Activated naive CD4-positive, alpha-beta T cell treated with anti-CD3 and anti-CD28 coated beads for 36 hours (primary cell): ENCODE measurements at places on chromosomes 12 and 14. TPM values are rescaled to one million over a fixed set of nuclear protein-coding genes. Genes with fewer than 3 reads are reported as not detected.

Gene CGRRF1
- 9.2 TPM for total RNA-seq

Gene PTGER2
- total RNA-seq, result 0.67 TPM

Gene GPHN
- total RNA-seq, result 21.4 TPM

Gene CPNE6
- total RNA-seq, result not detected

Gene AMHR2
- total RNA-seq, result not detected

Gene NANOG
- not detected for total RNA-seq

GRCh38 chr12:109540526-109541412 lies 32.5 kb downstream of the MMAB start:
- H3K27me3 ChIP-seq, result no peaks in the 10 kb centered on the region
- H3K4me1 ChIP-seq, result peaks cover 7% of the 10 kb centered on the region
- peaks cover 1% of the 10 kb centered on the region for H3K36me3 ChIP-seq
- no peak for DNase-seq
- no peak overlapping the region for H3K27ac ChIP-seq

DNA sequence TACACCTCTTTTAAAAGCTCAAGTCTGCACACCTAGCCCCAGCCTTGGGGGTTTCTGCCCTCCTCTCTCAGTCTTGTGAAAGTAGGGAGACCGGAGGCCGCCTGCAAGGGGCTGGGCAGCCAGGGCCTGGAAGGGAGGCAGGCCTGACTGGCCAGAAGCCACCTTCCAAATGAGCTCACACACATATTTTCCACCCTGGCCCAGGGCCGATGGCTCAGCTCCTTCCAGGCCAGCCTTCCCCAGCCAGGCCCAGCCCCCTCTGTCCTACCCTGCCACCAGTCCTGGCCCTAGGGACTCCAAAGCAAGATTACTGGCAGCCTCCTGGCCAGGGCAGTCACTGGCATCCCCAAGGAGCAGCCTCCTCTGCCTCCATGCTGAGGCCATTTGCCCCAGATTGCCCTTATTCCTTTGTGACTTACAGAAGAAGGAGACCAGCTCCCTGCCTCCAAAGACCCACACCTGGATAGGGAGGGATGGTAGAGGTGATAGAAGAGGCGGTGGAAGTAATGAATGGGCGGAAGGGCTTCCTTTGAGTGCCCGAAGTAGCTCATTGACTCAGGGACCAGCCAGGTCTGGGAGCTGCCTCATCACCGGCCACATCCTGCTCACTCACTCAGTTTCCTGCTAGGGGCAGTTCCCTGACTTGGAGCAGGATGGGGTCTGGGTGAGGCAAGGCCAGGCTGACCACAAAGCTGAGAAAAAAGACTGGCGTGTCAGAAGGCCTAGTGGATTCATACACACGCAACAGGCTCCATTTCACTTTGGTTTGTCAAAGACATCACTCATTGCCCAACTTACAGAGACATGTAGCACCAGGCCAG lies 14.8 kb downstream of the MMP14 start:
- H3K27ac ChIP-seq, result no peak overlapping the region
- peak; percentile 27 for DNase-seq
- peaks cover 16% of the 10 kb centered on the region for H3K4me1 ChIP-seq
- H3K36me3 ChIP-seq, result no peaks in the 10 kb centered on the region
- no peaks in the 10 kb centered on the region for H3K27me3 ChIP-seq

DNA sequence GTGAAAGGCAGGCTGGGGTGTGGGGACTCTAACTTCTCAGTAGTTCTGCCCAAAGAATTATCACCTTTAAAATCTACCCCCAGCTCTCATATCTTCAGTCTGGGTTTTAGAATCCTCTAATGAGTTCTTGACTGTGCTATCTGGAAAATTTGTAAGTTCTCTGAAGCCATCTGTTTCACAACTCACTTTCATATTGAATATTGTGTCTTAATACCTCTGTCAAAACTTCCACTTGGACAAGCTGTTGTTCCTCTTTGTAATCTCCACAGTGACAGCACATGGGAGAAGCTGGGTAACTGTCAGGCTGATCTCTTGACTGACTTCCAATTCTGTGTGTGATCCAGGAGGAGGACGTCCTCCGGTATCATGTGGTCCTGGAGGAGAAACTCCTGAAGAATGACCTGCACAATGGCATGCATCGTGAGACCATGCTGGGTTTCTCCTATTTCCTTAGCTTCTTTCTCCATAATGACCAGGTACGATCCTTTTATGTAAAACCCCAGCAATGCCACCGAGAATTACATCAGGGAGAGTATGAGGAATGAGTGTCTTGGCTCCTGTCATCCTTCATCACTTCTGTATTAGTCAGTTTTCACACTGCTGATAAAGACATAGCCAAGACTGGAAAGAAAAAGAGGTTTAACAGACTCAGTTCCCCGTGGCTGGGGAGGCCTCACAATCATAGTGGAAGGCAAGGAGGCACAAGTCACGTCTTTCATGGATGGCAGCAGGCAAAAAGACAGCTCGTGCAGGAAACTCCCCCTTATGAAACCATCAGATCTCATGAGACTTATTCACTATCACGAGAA lies 111.9 kb downstream of the STAB2 start:
- peaks cover 9% of the 10 kb centered on the region for H3K27me3 ChIP-seq
- H3K36me3 ChIP-seq, result no peaks in the 10 kb centered on the region
- H3K4me1 ChIP-seq, result peaks cover 6% of the 10 kb centered on the region
- H3K27ac ChIP-seq, result no peak overlapping the region

- no peak overlapping the region for H3K4me3 ChIP-seq
- H3K27me3 ChIP-seq, result no peaks in the 10 kb centered on the region
- H3K4me1 ChIP-seq, result no peaks in the 10 kb centered on the region
- H3K27ac ChIP-seq, result no peak overlapping the region
Observed at GRCh38 chr14:102213470-102213869, 73.8 kb downstream of the WDR20 start.

- H3K4me1 ChIP-seq, result peaks cover 37% of the 10 kb centered on the region
- peak; percentile 66 for DNase-seq
- H3K4me3 ChIP-seq, result peak overlapping the region; percentile 41
- peaks cover 1% of the 10 kb centered on the region for H3K36me3 ChIP-seq
- peak overlapping the region; percentile 47 for H3K27ac ChIP-seq
Observed at GRCh38 chr12:118307069-118307954, 65.4 kb downstream of the TAOK3 start.

GRCh38 chr14:72519543-72519942 lies 374.4 kb downstream of the DPF3 start:
- no peaks in the 10 kb centered on the region for H3K27me3 ChIP-seq
- DNase-seq, result peak; percentile 41

GRCh38 chr12:106247674-106248311 lies at the start of gene CKAP4:
Gene CKAP4 (minus strand): TSS chr12:106248020. CDS start chr12:106247851, 169 bp downstream.
- H3K4me1 ChIP-seq, result peaks cover 24% of the 10 kb centered on the region
- H3K4me3 ChIP-seq, result peak within 1 kb of the TSS; percentile 75
- no peaks in the 10 kb centered on the region for H3K27me3 ChIP-seq

DNA sequence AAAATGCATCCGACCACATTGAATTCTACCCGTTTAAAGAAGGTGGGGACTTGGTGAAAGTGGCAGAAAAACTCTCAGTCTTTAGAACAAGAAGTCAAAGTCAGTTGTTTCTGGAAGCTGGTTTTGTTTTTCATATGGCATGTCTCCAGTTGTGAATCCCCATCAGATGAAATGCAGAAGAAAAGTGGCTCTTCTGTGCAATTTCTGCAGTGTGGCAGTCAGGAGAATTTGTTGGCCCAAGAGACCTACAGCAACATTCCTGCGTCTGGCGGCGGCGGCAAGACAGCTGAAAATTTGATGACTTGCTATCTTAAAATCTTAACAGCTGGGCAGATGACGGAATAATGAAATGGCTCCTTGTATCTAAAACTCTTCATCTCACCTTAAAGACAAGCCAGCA lies 201.5 kb downstream of the FOXN3 start:
- no peak overlapping the region for H3K4me3 ChIP-seq
- peaks cover 7% of the 10 kb centered on the region for H3K36me3 ChIP-seq
- no peaks in the 10 kb centered on the region for H3K27me3 ChIP-seq
- peaks cover 6% of the 10 kb centered on the region for H3K4me1 ChIP-seq
- no peak overlapping the region for H3K27ac ChIP-seq

DNA sequence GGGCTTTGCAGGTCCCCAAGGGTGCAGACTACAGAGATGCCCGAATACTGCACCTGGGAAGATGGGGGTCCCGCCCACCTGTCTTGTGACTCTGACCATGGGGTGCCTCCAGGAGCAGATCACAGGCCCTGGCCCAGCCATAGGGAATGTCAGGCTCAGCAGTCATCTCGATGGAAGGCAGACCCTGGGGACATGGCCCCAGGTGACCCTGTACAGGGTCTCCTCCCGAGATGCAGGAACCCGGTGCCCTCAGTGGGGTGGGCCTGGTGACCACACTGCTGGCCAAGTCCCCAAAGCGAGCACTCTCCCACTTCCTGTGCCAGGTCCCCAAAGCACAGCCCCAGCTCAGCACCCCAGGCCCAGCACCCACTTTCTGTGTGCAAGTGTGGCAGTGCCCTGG lies 903.7 kb upstream of the USP15 start:
- no peaks in the 10 kb centered on the region for H3K36me3 ChIP-seq
- H3K27ac ChIP-seq, result no peak overlapping the region
- no peak overlapping the region for H3K4me3 ChIP-seq
- no peak for DNase-seq
- no peaks in the 10 kb centered on the region for H3K4me1 ChIP-seq

- H3K27ac ChIP-seq, result no peak overlapping the region
- H3K27me3 ChIP-seq, result no peaks in the 10 kb centered on the region
- no peaks in the 10 kb centered on the region for H3K36me3 ChIP-seq
- no peak overlapping the region for H3K4me3 ChIP-seq
- no peaks in the 10 kb centered on the region for H3K4me1 ChIP-seq
Observed at GRCh38 chr14:62655166-62655565, 390.1 kb downstream of the KCNH5 start.

GRCh38 chr14:27528328-27528727 lies 930.5 kb upstream of the NOVA1 start:
- no peaks in the 10 kb centered on the region for H3K4me1 ChIP-seq
- no peak for DNase-seq
- H3K4me3 ChIP-seq, result no peak overlapping the region
- H3K36me3 ChIP-seq, result no peaks in the 10 kb centered on the region

GRCh38 chr14:87758876-87759275 lies 234.1 kb downstream of the GALC start:
- H3K36me3 ChIP-seq, result peaks cover 6% of the 10 kb centered on the region
- no peaks in the 10 kb centered on the region for H3K4me1 ChIP-seq
- no peaks in the 10 kb centered on the region for H3K27me3 ChIP-seq
- H3K27ac ChIP-seq, result no peak overlapping the region
- no peak overlapping the region for H3K4me3 ChIP-seq

GRCh38 chr12:24553259-24553658 lies 395.6 kb downstream of the BCAT1 start:
- no peak overlapping the region for H3K4me3 ChIP-seq
- DNase-seq, result no peak
- no peaks in the 10 kb centered on the region for H3K4me1 ChIP-seq
- H3K36me3 ChIP-seq, result no peaks in the 10 kb centered on the region
- H3K27ac ChIP-seq, result no peak overlapping the region

- no peaks in the 10 kb centered on the region for H3K36me3 ChIP-seq
- H3K27me3 ChIP-seq, result no peaks in the 10 kb centered on the region
- peaks cover 33% of the 10 kb centered on the region for H3K4me1 ChIP-seq
- no peak overlapping the region for H3K4me3 ChIP-seq
- no peak overlapping the region for H3K27ac ChIP-seq
- DNase-seq, result no peak
Observed at GRCh38 chr12:66898700-66899469, 220.0 kb upstream of the GRIP1 start.
